Activated CD8-positive, alpha-beta memory T cell treated with anti-CD3 and anti-CD28 coated beads for 24 hours (primary cell): ENCODE measurements at places on chromosomes 16 and 17.

DNA sequence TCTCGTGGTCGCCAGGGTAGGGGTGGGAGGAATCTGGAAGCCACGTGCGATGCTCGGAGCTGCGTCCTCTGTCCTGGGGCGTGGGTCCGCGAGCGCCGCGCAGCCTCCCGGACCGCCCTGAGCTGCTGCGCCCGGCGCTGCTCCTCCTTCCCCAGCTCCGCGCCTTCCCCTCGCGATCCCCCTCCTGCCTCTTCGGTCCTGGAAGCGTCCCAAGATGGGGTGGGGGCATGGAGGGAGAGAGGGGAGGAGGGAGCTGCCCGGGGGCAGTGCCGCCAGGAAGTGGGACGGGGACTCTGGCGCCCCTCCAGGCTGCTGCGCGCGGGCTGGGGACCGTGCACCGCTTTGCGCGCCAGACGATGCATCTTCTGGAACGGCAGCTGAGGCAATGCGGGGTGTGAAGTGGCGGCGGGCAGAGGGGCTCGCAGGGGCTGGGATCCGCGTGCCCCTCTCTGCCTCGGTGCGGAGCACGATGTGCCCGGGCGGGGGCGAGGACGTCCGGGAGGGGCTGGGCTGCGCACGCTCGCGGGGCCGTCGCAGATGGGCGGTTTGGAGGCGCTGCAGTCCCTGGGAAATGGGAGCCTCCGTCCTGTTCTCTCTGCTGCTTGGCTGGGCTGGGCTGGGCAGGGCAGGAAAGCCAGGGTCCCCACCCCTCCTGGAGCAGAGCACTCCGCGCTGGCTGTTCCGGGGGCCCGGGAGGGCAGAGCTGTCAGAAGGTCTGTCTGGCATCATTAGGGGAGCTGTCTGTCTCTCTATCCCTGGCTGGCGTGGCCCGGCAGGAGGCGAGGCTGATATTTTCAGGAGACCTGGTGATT, 388.0 kb downstream of the SEC14L1 start:
- peak; percentile 78 for DNase-seq

GRCh38 chr16:4184038-4184702, 57.7 kb downstream of the SRL start:
- no peak for DNase-seq

DNA sequence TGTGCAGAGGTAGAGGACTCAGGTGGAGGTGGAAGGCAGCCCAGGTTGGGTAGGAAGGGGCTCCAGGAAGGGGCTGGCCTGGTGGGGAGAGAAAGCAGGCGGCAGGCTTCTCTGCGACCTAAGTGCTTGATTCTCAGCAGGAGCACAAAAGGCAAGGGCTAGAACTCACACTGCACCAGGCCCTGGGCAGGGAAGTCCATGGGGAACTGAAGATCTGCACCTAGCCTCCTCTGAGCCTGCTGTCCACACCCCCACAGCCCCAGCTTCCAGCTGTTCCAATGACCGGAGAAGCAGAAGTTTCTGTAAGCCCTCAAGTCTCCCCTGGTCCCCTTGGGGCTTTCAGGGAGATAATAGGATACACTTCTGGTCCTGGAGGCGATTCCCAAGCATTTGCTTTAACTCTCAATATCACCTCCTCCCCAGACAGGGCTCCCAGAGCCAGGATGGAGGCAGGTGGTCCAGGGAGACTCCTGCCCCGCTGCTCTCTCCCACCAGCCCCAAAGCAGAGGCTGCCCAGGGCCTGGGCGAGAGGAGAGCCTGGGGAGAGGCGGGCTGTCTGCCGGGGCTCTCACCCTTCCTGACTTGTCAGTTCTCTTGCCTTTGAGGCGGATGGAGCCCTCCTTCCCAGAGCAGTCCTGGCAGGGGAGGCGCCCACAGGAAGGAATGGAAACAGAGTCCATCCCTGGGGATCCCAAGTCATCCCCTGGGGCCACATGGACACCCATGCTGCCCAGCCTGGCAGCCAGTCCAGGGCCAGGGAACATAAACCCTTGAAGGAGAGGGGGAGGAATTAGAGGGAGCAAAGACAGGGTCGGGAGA, 126.0 kb downstream of the RBFOX3 start:
- no peak for DNase-seq

DNA sequence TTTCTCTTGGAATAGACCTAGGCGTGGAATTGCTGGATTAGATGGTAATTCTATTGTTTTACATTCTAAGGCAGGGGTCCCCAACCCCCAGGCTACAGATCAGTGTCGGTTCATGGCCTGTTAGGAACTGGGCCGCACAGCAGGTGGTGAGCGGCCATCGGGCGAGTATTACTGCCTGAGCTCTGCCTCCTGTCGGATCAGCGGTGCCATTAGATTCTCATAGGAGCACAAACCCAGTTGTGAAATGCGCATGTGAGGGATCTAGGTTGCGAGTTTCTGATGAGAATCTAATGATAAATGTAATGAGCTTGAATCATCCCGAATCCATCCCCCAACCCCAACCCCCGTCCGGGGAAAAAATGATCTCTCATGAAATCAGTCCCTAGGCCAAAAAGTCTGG, 23.0 kb downstream of the NLRC5 start:
- DNase-seq = no peak

GRCh38 chr17:180381-181244, 837 bp downstream of the DOC2B start:
- DNase-seq = no peak

- DNase-seq = no peak
Observed at GRCh38 chr16:25626172-25626571, 65.6 kb upstream of the HS3ST4 start.

DNA sequence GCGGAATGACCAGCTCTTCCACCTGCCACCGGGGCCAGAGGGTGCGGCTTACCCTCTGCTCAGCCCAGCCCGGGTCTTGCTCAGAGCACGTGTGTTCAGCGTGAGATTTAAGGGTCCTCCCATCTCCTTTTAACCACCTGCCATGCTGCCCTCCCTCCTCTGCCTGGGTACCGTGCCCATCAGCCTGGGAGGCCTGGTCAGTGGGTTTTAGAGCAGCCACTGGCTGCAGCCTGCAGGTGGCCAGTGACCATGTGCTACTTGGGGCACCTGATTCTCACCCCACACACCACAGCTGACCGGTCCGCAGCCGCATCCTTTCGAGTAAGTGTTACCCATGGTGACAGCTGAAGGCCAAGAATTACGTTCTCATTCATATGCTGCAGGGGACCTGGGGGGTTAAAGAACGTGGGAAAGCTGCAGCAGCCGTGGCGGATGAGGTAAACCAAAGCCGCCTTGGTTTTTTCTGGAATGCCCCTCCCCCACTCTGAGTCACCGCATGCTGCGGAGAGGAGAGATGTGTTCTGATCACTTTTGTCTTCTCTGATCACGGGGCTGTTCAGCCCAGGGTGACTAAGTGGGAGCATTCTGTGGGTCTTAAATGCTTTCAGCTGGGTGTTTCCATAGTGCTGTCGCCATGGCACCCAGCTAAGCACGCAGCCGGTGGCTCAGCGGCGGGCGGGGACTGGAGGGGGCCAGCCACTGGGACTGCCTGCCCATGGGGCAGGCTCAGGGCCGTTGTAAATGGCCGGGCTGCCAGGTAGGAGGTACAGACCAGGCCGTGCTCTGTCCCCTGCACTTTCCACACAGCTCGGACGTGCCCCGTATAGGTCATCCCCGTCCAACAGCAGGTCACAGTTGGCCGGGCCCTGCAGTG, 59.8 kb downstream of the BAIAP2 start:
- DNase-seq = peak; percentile 97

- DNase-seq = no peak
Observed at GRCh38 chr17:5583426-5584382, 605 bp downstream of the NLRP1 start.
